ENCODE measurements at places on chromosomes 2 and 18.

DNA sequence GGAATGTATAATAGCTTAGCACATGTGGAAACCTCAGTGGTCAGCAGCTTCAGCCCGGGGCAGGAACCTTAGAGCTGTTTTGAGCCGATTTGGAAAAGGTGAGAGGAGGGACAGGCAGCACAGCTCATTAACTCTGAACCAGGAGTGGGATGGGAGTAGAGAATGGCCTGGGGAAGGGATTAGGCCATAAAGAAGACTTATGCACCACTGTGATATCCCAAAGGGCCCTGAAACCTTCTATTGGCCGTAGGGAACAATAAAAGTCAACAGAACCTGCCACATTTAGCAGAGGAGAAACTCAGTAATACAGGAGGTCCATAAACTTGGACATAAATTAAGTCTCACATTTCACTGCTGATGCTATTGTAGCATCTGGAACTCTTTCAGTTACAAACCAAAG, 124.2 kb upstream of the REV1 start:
- DNase-seq: no peak

- no peak for DNase-seq
Observed at GRCh38 chr2:216590780-216591179, 42.4 kb upstream of the IGFBP2 start.

DNA sequence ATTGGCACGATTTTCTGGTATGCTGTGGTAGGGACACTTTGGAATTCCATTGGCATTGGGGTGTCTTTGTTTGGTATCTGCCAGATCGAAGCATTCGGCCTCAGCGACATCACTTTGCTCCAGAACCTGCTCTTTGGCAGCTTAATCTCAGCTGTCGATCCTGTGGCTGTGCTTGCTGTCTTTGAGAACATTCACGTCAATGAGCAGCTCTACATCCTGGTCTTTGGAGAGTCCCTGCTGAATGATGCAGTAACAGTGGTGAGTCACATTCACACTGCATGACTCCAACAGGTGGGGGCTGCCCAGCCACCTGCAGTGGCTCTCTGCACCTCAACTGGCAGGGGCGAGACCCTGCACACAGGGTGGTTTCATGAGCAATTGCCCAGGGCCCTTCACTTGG, 38.4 kb downstream of the SLC9A2 start:
- DNase-seq: no peak

GRCh38 chr18:10170375-10170774, 256.6 kb downstream of the VAPA start:
- no peak for DNase-seq

DNA sequence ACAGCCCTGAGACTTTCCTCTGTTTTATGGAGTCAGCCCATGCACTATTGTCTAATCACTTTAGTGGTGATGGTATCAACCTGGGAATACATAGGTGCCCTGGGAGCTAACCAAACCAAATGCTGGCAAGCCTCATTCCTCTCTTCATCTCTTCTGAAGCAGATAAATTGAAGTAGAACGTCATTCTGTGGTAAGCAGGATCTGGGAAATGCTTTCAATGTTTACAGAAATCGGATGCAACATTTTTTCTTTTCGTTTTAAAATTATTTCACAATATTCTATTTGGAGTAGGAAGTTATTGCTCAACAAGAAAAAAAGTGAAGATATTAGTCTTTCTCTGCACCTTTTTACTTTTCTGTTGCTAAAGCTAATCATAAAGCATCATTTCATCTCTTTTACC, 114.2 kb downstream of the RBMS1 start:
- peak; percentile 24 for DNase-seq

DNA sequence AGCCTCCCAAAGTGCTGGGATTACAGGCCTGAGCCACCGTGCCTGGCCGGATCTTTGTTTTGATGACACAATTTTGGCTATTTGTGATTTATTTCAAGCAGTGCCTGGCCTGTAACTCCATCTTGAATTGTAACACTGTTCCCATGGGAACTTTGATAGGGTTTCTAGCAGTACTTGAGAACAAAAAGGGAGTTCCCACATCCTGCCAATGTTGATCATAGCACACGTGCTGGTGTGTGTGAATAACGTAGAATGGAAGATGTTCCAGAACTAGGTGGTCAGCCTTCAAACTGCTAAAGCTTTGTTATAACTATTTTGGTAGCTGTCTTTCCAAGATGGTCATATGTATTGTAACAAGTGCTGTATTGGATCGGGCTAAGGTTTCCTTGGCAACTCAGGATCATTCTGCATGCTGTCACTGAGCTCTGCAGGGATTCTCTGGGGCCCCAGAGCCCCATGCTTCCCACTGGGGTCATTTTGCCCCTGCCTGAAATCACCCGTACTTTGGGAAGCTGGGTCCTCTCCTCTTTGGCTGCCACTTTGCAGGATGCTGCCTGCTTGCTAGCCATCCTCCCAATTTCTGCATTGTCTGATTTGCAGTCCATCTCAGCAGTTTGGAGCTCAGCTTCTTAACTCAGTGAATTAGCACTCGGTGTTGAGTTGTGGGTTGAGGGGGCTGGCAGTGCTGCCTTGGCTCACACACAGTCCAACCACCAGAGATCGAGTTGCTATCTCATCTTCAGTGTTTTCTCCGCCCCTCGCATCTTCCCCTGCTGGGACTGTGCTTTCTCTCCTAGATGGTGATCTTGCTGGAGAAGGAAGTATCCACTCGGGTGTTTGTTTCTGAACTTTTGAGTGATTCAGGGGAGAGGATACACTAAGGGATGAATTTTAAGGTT, 26.8 kb downstream of the SH3RF3 start:
- no peak for DNase-seq

Measured in SK-N-DZ (cell line).